ENCODE measurements at places on chromosomes 7 and 10. TPM values are rescaled to one million over a fixed set of nuclear protein-coding genes. Genes with fewer than 3 reads are reported as not detected.

- DNase-seq = peak; percentile 95
Observed at GRCh38 chr7:99762680-99763327, 21.2 kb downstream of the CYP3A4 start.

DNA sequence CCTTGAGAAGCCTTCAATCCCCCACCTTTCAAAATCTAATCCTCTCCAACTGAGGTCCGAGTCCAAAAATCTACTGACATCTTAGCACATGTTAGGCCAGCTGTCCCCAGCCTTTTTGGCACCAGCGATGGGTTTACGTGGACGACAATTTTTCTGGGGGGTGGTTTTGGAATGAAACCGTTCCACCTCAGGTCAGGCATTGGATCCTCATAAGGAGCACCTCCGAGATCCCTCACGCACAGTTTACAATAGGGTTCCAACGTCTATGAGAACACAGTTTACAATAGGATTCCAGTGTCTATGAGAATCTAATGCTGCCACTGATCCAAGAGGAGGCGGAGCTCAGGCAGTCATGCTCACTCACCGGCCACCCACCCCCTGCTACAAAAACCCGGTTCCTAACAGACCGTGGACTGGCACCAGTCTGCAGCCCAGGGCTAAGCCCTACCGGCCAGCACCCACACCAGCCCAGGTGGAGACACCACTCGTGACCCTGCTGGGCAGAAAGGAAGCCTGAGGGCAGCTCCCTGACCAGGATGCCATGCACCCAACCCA lies 107.6 kb downstream of the DIP2C start:
- no peak for DNase-seq

Gene C1QL3
- total RNA-seq = not detected

Gene GPR37
- total RNA-seq = not detected

Gene HABP2
- total RNA-seq = not detected

Gene MINDY4
- 5.1 TPM for total RNA-seq

Gene EN2
- total RNA-seq = 0.69 TPM
